ENCODE measurements at places on chromosomes 11 and 22.

DNA sequence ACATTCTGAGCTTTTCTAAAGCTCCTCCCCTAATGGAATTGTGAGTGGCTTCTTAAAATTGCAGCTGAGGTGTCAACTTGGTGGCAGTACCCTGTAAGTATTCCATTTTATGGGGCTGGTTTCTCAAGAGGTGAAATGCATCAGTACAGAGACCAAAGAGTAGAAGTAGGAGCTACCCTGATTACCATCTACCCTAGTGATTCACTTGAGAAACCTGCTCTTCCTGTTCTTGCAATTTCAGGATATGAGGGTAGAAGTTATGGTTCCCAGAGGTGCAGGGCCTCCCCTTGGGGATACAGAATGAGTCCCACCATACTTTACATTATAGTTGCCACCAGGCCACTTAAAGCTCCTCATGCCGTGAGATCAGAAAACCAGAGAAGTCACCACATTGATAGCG is 944.6 kb downstream of the OPCML start:
- DNase-seq: no peak

- DNase-seq: no peak
Observed at GRCh38 chr11:67006029-67006884, 16.7 kb upstream of the SYT12 start.

DNA sequence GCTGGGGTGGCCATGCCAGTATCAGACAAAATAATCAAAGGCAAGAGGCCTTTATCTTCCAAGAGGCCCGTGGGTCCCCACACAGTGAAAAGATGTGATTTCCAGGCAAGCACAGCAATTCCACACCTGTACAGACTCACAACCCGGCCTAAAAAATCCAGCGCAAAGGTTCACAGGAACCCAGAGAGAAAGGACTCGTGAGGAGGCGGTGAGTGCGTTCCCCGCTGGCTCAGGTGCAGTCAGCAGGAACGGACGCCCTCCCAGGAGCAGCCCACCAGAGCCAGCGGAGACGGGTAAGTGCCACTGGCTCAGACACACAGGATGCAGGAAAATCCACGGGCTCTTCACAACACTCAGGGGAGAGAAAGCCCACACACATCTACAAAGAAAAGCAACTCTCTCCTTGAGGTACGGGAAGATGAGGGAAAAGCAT is 4.4 kb downstream of the TOLLIP start:
- DNase-seq: no peak

DNA sequence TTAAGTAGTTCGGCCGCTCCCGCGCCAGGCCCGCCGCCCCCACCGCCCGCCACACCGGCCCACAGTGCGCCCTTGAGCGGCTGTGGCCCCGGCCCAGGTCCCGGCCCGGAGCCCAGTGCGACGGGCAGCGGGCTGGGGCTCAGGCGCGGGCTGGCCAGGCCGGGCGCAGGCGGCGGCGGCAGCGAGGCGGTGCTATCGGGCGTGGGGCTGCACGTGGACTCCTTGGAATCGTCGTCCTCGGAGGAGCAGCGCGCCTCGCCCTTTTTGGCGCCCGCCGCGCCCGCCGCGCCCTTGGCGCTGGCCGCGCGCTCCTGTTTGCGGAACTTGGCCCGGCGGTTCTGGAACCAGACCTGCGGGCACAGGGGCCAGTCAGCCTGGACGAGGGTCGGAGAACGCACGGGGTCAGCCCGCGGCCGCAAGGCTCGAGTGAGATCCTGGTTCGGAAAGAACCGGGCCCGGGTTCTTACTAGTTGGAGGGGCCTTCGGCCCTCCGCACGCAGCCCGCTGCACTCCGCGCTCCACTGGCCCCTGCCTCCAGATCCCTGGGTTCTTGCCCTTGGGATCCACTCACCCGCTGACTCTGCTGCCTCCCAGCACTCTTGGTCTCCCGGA is 4.0 kb downstream of the PHOX2A start:
- DNase-seq: peak; percentile 69

DNA sequence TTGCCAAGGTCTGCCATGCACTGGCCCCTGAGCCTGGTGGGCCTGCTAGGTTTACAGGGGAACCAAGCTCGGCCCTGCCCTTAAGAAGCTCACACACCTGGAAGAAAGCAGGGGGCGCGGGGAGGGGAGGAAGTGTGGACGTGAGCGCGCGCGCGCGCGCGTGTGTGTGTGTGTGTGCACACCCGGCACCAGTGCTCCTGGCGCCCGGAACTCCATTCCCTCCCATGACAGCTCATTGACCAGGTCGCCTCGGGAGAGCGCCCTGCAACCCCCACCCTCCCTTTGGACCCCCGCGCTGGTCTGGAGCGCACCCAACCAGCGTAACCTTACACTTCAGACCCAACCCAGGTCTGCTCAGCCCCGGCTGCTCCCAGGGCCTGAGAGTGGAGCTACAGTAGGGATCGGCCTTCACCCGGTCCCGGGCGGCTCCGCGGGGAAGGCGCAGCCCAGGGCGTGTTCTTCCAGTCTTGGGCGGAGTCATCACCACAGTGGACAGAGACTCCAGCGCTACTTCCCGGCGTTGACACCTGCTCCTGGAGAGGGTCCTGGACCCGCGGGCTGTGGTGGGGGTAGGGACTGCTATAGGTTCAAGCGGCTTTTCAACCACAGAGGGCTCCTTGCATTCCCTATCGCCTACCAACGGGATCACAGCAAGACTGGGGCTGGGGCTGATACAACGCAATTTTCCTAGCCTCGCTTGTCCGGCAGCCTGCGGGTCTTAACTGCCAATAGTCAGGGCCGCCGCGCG is 1.5 kb downstream of the GALNT18 start:
- peak; percentile 83 for DNase-seq

DNA sequence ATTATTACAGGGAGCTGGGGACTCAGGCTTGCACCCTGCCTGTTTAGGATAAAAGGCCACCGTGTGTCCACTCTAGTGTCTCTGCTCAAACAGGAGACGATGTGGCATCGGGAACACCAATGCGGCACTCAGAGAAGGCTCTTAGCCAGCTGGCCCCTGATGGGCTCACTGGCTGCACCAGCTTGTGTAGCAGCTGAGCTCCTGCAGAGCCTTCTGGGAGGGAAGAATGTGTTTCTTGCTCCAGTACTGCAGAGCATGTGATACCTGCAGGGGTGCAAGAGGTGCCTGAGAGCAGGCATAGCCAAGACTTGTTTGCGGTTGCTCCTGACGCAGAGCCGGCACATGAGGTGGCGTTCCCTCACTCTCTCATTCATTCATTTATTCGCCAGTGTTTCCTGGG is 44.4 kb upstream of the KCNQ1OT1 start:
- DNase-seq: peak; percentile 34

DNA sequence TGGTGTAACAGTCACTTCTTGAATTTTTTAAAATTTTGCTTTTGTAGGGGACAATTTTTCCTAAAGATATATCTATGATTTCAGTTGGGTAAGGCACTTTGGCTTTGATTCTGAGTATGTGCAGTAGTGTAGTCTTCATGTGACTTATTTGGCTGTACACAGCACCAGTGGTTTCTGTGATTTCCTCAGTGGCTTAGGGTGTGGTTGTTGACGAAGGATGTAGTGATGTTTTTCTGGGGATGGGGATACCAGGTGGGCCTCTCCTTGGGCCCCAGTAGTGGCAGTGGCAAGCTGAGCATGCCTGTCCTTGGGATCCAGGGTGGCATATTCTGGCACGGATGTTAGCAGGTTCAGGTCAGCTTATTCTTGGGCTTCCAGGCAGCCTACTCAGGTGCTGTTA is 364.9 kb upstream of the CADM1 start:
- no peak for DNase-seq

DNA sequence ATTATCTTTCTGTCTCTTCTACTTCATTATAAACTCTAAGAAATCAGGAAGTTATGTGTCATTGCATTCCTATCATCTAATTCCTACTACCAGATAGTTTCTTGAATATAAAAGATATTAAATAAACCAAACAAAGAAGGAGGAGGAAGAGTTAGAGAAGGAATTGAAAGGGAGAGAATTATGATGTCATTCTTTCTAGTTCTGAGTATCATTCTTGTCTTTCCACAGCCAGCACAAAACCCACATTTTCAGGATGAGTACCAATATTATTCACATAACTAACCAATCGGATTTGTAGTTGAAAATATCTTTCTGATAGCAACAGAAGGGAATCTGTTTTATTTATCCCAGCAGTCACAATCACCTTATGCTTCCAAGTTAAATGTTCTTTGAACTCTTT is 13.3 kb downstream of the MS4A13 start:
- DNase-seq: no peak

GRCh38 chr11:119756169-119756865 is 27.3 kb upstream of the NECTIN1 start:
- no peak for DNase-seq

DNA sequence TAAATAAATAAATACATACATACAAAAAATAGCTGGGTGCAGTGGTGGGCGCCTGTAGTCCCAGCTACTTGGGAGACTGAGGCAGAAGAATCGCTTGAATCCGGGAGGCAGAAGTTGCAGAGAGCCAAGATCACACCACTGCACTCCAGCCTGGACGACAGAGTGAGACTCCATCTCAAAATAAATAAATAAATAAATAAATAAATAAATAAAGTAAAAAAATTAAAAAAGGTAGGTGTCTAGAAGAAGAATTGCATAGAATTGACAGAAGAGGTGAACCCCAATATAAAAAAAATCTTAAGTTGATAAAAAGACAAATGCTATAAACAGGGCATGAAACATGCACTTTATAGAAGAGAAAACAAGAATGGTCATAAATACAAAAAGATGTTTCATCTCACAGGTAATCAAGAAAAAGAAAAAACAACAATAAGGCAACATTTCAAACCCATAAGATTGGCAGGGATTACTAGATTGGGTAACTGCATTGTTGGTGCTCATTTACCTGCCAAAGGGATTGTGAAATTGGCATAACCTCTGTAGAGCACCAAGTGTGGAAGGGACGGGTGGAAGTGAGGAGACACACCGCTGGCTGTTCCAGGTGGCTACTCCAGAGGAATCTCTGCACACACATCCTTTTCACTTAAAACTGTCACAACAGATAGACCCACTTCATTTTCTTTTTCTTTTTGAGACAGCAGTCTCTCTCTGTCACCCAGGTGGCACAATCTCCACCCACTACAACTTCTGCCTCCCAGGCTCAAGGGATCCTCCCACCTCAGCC is 44.7 kb downstream of the NF2 start:
- no peak for DNase-seq

GRCh38 chr22:17927062-17927461 is 97.3 kb downstream of the MICAL3 start:
- DNase-seq: no peak

DNA sequence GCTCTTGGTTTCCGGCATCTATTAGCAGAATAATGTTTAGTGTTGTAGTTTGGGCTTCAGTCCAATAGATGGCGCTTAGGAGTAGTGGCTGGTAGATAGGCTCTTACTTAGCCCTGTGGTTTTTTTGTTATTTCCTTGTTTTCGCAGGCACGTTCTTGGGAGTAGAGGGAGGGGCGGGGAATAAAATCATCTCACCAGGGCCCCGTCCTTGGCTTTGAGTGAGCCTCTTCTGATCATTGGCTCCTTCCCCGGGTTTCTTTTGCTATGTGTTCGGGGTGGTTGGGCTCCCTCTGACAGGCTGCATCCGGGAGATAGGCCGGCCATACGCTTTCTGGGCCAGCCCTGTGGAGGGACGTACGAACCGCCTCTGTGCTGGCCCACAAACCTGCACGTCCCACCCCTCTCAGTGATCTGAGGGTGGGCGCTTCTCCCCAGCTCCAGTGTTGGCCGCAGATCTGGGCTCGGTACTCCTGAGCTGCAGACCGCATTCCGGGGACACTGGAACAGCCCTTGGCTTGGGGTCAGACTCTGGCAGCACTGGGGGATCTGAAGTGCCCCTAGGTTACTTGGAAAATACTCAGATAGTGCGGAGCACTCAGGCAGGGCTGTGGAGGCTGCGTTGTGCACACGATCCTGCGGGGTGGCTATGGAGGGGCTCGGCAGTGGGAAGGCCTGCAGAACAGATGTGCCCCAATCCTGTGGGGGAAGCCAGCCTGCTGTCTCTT is 217.0 kb downstream of the DYNC2H1 start:
- peak; percentile 62 for DNase-seq

GRCh38 chr11:102564110-102564509 is 33.6 kb upstream of the MMP7 start:
- DNase-seq: no peak

- no peak for DNase-seq
Observed at GRCh38 chr11:1703146-1703545, 6.2 kb downstream of the KRTAP5-6 start.

GRCh38 chr22:22974795-22975580 is 87.4 kb downstream of the IGLL5 start:
- no peak for DNase-seq

DNA sequence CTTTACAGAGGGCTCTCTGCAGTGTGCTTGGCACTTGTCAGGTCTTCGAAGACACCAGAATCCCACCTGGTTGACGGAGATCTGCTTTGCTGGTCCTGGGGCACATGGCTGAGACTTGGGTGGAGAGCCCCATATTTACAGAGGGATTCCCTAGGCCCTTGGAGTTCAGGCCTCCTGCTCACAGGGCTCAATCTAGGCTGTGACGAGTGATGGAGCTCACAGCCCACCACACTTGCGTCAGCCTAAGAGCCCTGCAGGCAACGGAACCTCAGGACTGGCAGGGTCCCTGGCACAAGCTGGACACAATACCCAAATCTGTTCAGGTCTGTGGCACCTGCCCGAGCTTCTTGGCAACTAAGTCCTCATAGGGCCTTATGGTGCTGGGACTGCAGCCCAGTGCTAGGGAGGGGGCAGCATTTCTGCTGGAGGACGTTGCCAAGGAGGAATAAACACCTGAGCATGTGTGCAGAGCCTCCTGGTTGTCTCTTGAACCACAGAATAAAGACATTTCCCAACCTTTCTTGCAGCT is 59.1 kb downstream of the KCNC1 start:
- no peak for DNase-seq

GRCh38 chr11:33315822-33316221 is 58.6 kb downstream of the HIPK3 start:
- DNase-seq: no peak

- no peak for DNase-seq
Observed at GRCh38 chr22:25170426-25170980, 29.2 kb upstream of the CRYBB3 start.

- DNase-seq: no peak
Observed at GRCh38 chr22:46895753-46896152, 133.3 kb downstream of the TBC1D22A start.

DNA sequence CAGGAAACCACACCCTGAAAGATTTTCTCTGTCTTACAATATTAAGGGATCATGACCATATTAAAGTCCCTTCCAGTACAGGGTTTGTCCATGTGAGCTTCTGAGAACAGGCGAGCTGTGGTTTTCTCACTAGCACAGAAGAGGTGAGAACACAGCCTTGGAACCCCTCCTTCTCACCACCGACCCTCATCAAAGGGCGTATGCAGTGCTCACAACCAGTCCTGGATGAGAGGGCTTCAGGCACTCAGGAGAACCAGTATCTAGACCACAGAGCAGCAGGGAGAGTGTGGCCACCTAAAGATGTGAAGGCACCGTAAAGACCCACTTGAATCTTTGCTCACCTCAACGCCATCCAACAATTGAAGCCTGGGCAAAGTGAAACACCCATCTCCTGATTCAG is 397.0 kb downstream of the ETS1 start:
- DNase-seq: no peak

Measured in retina (tissue), 1 donor.